SHP77 treated with DMSO at 0.1 percent for 48 hours (cell line): ENCODE measurements at places on chromosomes 3 and 15.

- DNase-seq: no peak
Observed at GRCh38 chr3:169085827-169086226, 577.7 kb downstream of the MECOM start.

- DNase-seq: no peak
Observed at GRCh38 chr3:126835472-126836219, 131.6 kb downstream of the CHCHD6 start.

DNA sequence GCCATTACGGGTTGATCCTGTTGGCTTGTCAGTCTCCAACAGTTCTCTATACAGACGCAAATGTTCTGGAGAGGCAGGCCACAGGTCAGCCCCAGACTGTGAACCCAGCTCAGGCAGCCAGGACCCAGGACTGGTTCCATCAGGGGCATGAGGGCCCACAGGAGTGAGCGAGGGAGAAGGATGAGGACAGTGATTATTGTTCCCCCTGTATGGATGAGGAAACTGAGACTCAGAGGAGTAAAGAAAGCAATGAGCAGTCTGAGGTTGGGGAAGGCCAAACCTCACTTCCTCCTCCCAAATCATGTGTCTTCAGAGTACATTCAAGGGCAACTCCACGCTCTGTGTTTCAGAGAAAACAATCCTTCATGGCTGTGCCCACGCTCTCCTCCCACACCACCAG lies 121.9 kb downstream of the RPLP1 start:
- DNase-seq: no peak

- no peak for DNase-seq
Observed at GRCh38 chr3:160842021-160843005, 86.3 kb downstream of the PPM1L start.

DNA sequence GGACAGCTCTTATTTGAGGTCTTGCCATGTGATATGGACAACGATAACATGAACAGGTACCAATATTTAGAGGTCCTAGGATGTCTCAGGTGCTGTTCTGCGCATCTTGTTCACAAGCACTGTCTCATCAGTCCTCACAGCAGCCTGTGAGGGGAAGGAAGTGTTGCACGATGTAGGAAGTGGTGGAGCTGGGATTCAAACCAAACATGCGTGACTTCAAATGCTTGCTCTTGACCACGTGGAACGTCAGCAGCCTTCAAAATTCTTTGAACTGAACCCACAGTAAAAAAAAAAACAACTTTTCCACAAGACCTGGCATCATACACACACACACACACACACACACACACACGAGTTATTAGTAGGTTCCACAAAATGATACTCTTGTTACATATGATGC lies 153.4 kb upstream of the SMAD3 start:
- no peak for DNase-seq

DNA sequence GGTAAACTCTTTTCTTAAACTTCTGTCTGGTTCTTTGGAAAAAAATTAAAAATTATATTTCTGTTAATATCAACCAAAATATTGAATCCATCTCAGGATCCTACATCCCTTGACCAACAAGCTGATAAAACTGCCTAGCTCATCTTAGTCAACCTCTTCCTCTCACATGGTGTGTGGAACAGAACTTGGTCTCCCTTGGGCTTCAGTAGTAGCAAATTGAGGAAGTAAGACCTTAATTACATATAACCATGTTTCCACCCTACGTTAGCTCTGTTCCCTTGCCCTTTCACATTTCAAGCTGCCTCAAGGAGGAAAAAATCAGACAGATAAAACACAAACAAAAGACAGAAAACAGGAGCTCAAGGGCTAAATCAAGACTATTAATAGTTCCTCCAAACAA lies 116.4 kb downstream of the GREM1 start:
- no peak for DNase-seq

GRCh38 chr3:78049521-78049920 lies 1009.6 kb downstream of the ROBO2 start:
- no peak for DNase-seq

- no peak for DNase-seq
Observed at GRCh38 chr3:69490971-69491370, 105.1 kb upstream of the FRMD4B start.

DNA sequence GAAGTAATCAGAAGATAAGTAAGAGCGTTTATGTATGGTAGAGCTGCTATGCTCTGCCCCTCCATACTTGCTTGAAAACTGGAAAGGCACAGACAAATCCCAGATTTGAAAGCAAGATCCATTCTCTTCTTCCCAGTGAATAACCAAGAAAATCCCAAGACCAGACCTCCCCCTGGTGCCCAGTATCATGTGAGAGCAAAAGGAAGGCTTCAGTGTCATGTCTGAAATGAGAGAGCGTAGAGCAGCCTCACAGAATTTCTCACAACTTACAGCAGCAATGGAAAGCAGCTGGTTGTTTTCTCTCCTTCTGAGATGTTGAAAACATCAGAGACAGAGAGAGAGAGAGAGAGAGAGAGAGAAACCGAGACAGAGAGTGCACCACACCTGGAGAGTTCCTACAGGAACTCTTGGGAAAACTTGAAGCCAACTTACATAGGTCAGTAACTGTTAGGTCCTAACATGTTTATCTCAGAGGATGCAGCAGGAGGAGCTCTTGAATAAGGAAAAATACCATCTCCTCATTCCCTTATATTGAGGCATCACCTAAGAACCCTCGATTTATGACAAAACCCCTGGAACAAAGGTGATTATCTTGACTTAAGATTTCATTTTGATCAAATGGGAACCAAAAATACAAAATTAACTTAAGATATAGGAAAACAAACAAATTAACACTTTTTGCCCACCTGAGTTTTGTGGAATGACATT lies 273.3 kb downstream of the NSUN3 start:
- DNase-seq: no peak

DNA sequence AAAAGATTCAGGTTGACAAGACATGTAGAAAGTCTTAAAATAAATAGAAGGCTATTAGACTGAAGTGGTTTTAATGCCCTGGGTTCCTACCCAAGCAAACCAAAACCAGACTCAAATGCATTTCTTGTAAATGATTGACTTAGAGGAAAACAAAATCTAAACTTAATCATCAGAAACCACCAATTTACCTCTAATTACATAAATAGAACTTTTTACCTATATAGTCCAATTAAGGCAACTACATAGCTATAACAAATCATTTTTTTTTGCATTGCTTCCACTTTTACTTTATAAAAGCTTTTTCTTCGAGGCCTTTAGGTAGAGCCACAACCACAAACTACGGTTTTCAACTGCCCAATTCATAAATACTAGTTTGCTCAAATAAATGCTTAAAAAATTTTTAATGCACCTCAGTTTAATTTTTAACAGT lies 231.3 kb upstream of the ARHGEF26 start:
- DNase-seq: no peak

GRCh38 chr3:12472796-12473195 lies 11.5 kb upstream of the TSEN2 start:
- DNase-seq: no peak

DNA sequence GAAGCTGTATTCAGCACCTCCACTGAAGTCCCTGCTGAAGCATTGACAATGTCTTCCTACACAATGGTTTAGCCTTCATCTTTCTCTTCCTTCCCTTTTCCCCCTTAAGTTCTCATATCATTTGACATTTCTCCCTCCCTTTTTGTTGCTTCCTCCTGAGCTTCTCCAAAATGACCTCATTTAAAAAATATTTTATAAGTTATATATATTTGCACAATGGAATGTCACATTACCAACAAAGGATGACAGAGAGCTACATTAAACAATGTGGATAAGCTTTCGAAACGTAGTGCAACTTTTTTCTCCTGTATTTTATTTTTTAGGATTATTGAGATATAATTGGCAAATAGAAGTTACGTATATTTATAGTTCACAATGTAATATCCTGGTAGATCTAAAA lies 13.2 kb upstream of the DLG1 start:
- no peak for DNase-seq

GRCh38 chr15:55257012-55257670 lies 32.5 kb downstream of the RAB27A start:
- no peak for DNase-seq

GRCh38 chr3:196203846-196204245 lies 7.4 kb downstream of the ZDHHC19 start:
- DNase-seq: no peak

- DNase-seq: peak; percentile 46
Observed at GRCh38 chr3:88611826-88612326, 462.1 kb downstream of the C3orf38 start.

DNA sequence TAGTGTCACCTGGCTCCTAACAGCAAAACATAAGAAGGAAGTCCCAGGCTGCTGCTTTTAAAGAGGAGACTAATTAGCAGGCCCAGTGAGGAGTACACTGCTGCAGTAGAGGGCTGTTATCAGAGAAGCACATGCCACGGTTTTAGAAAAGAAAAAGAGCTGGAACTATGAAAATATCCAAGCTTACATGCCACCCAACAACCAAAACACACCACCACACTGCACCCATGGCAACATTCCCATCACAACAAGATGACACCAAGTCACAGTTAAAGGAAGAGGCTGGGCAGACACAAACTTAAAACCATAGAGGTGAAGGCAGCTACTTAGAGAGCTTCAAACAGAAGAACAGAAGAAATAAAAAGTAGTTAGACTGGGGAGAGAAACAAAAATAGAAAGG lies 37.0 kb downstream of the NPTN start:
- DNase-seq: no peak
